ENCODE measurements at places on chromosomes 7 and 10.
A peak's percentile ranks its signal among the peaks of the same experiment; 100 is the strongest.

GRCh38 chr7:99120501-99120900 is 23.4 kb downstream of the SMURF1 start:
- no peak for DNase-seq

- peak; percentile 31 for DNase-seq
These were observed 15.7 kb downstream of the ZFAND2A start for GRCh38 chr7:1144269-1144771.

- peak; percentile 25 for DNase-seq
These were observed 41.5 kb upstream of the LBX1 start for GRCh38 chr10:101270763-101271162.

- DNase-seq = no peak
These were observed 513 bp downstream of the TMEM178B start for GRCh38 chr7:141074162-141074991.

DNA sequence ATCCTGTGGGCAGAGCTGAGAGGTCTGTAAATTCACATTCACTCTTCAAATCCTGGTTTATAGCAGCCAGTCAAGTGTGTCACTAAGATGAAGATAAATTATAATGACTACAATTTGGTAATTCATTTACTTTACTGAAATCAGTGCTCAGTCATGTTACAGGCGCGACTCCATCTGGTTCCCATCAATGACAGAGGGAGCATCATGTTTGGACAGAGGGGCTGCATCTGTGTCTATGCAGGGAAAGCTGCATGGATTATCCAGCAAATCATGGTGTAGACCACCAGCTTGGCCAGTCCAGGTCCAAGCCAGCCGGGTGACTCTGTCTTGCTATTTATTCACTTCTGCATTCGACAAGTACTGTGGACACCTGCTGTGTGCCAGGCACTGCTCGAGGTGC is 214.1 kb upstream of the ZNF32 start:
- DNase-seq = no peak

GRCh38 chr7:69564454-69565417 is 33.5 kb upstream of the AUTS2 start:
- no peak for DNase-seq

DNA sequence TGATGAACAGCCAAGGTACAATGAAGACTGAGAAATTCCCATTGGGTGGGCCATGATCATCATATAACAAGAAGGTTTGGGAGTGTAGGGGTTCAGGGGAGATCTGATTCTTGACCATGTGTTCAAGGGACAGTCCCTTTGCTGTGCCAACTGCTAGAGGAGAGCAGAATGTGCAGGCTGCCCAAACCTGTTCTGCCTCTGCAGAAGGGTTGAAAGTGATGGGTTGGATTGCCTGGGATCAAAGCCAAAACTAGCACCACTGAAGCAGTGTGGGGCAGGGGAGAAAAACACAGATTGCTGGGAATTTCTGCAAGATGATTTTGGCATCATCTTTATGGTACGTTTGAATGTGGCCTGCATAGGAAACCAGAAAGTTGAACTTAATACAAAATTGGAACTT is 303.9 kb downstream of the OTUD1 start:
- no peak for DNase-seq

GRCh38 chr7:87226495-87226894 is 7.0 kb upstream of the TMEM243 start:
- DNase-seq = no peak
